ENCODE measurements at places on chromosomes 6 and 20.

GRCh38 chr20:36144336-36144735, 10.2 kb upstream of the EPB41L1 start:
- no peak for DNase-seq

DNA sequence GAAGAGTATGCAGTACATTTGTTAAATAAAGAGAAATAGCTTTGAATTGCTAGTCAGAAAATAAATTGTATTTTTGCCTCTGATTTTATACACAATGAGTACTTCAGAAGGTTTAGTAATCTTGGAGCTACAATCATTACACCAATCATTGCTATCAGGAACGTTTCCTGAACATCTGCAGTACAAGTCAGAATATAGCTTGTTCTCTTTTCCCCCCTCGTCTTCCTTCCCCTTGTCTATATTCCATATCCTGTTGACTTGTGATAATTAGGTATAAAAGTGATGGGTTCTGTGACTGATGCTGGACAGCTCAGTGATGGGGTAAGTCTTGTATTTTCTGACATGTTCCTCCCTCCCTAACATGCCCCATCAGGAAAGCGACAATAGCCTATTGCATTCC, 94.0 kb downstream of the AHI1 start:
- DNase-seq, result no peak

DNA sequence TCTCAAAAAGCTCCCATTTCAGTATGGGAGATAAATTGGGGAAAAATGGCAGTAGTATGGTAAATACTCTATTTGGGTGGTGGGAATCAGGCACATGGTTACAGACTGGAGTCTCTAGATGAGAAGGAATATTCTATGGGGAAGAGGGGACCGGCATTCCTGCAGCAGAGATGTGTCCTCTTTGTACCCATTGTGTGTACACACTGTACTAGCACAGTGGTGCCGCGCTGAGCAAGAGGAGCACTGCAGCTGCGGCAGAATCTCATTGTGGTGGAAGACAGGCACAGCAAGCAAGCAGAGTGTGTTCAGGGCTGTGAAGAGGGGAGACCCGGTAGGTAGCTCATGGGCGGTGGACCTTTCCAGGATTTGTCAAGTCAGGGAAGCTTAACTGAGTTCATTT, 13.0 kb downstream of the AFDN start:
- no peak for DNase-seq

DNA sequence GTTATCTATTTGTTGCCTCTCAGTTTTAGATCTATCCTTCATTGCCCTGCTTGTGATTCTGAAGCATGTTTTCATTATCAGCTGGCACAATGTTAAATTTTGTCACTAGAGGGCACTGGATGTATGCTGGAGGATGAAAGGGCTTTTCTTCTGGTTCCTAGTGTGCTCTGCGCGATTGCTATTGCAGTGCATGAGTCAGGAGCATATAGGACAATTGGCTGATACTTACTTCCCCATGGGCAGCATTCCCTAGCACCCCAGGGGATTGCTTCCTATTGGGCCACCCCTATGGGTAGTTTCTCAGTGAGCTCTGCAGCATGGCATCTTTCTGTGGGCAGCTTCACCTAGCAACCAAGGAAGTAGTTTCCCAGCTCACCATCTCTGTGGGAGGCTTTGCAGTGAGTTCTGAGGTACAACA, 280.3 kb upstream of the SYNCRIP start:
- peak; percentile 7 for DNase-seq

- no peak for DNase-seq
Observed at GRCh38 chr6:37435373-37435772, 2.4 kb downstream of the CMTR1 start.

DNA sequence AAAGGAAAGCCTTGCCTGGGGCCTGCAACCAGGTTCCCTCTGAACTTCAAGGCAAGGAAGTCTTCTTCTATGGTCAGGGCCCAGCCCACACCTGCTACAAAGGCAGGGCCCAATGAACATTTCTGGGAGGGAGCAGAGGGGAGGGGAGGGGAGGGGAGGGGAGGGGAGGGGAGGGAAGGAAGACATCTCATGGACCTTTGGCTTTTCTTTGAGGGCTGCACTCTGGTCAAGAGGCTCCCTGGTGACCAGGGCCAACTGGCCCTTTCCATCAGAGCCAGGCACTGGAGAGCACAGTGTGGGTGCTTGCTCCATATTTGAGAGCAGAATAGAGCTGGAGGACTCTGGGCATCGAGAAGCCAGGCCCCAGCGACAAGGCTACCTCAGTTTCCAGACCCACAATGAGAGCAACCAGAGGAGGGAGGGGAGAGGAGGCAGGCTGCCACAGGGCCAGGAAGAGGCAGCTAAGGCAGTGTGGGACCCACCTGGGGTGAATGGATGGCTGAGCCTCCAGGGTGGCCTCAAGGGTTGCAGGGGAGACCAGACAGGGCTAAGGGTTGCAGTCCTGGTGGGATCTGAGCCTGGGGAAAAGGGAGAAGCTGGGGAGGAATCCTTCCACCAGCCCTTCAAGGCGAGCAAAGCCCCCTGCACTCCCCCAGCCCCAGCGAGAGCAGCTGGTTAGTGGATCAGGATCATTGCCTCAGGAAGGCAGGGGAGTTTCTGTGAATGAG, 84.8 kb downstream of the MRPL14 start:
- no peak for DNase-seq

- DNase-seq, result no peak
Observed at GRCh38 chr20:991850-992249, 10.3 kb downstream of the RSPO4 start.

DNA sequence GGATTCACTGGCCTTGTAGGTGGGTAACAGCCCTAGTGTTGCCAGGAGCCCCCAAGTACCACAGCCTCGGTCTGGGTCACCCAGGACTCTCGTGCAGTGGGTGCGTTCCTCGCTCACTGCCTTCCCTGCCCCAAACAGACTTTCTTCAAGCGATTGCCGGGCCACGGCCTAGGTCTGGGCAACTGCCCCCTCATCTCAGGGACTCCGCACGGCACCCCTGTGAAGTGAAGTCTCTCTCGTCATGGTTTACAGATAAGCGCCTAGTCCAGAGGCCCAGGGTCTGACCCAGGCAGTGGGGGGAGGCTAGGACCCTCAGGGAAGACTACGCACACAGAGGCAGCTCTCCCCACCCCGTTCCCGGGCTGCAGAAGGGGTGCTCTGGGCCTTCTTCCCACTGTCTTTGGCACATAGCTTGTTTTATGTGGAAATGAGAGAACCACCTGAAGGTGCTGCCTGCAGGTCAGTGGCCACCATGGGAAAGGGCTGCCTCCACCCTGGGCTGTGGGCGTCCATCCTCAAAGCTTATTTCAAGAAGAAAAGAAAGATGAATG, 220.8 kb downstream of the ERMARD start:
- no peak for DNase-seq

DNA sequence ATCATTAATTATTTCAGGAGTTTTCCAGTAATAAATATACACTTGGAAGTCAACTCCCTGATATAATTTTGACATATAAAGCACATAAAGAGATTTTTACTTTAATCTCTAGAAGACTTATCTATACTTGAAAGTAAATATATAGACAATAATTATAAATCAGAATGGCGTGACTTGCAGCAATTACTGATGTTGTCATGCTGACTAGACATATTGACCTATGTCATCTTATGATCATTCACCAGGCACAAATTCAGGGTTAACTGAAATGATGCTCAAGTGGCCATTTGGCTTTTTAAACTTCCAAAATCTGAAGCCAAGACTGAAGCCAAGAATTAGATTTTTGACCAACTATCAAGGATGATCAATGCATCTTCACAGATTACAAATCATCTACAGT, 192.2 kb downstream of the MCHR2 start:
- DNase-seq, result no peak

- DNase-seq, result no peak
Observed at GRCh38 chr6:14275493-14275851, 157.9 kb downstream of the CD83 start.

GRCh38 chr20:24786646-24787045, 162.4 kb upstream of the CST7 start:
- DNase-seq, result no peak

GRCh38 chr6:46023216-46023915, 7.7 kb upstream of the CLIC5 start:
- no peak for DNase-seq

- DNase-seq, result no peak
Observed at GRCh38 chr6:134035823-134036296, 16.6 kb downstream of the SLC2A12 start.

DNA sequence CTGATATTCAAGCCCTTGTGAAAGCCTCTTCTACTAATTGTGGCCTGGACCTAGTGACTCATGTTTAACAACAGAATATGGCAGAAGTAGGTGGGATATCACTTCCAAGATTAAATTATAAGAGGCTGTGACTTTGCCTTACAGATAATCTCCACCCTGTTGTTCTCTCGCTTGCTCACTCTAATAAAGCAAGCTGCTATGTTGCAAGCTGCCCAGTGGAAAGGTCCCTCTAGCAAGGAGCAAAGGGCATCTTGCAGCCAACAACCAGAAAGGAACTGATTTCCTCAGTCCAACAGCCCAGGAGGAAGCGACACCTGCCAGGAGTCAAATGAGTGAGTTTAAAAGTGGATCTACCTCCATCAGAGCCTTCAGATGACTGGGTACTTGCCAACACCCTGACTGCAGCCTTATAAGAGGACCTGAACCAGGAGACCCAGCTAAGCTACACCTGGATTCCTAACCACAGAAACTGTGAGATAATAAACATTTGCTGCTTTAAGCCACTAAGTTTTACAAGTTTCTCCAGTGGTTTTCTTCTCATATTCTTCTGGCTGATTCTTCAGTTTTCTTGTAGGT, 112.6 kb downstream of the FRK start:
- no peak for DNase-seq

DNA sequence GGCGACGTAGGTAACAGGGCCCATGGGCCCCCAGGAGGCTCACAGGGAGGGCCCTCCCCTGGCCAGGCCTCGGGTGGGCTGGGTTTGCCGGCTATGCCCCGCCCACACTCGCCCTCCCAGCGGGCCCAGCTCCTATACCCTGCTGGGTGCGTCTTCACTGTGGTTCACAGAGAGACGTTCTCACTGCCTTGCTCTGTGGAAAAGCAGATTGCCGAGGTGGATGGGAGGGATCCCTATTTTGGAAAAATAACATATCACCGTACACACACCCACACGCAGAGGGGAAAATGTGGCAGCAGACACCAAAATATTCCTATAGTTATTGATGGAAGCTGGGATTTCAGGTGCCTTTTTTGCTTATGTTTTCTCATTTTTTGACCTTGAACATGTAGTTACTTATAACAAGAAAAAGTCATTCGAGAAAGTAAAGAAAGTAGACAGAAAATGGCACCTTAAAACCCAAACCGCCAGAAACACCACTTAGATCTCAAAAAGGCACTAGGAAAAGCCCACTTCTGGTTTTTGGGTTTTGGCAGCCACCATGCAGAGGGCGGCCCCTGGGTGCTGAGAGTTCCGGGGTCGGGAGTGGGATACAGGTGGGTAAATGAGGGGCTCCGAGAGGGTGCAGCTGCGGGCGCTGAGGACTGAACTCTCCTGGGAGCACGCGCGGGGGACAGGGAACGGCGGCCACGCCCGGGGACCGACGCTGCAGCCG, 49.4 kb downstream of the TMEM242 start:
- peak; percentile 72 for DNase-seq

DNA sequence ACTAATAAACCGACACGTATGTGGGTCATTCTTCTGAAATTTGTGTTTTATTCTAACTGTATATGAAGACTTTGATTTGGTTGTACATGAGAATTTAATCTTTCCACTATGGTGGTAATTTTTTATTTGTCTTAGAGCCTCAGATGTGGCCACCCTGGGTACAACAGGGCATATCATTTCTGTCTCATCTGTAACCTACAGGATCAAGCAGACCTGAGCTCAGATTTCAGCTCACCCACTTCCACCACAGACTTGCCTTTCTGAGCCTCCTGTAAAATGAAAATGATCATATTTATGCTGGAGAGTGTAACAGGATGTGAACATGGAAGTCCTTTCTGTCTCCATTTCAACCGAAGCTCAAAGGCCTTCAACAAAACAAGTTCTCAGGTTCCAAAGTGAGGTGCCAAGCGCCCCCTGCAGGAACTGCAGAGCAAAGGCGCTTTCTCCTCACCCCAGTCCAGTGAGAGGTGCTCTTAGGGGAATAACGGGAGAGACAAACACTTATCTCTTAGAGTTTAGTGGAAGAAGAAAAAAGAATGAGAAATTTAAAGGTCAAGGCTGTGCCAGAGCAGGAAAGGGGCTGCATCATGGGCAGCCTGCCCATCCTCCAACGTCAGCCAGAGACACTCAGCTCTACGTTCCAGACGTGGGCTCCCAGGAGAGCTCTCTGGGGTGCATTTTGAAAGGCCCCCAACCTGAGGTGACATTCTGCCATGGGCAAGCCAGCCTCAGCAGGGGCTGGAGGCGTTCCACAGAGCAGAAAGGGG, 23.0 kb upstream of the CD24 start:
- peak; percentile 35 for DNase-seq

- no peak for DNase-seq
Observed at GRCh38 chr6:122472022-122472340, 374 bp upstream of the SERINC1 start.

DNA sequence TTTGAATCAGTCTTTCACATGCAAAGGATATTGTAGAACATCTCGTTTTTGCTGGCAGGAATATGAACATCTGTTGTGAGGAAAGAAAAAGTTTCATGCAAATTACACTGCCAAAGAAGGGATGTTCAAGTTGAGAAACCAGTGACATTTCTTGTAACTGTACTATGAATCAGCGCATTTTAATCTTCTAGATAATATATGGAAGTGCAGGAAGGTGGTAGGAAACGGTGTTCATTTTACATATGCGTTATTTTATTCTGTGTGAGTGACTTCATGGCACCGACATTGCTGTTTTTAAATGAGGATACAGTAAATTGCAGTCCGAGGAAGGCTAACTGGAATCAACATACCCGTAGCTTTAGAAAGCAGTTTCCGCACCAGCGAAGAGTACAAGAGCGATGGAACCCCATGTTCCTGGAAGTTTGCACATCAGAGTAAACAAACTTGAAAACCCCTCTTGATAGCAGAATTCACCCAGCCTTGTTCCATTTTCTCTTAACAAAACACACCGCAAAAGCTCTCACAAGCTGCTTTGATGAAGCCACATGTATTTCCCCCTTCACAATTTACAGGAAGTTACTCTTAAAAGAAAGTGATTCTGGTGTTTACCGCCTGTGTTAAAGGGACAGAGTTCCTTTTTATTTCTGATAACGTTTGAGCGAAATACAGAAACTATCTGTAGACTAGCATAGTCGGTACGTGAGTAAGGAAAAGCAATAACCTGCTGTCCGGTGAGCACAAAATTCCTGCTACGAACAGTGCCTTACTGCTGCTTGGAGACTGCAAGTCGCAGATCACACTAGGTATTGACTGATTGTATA, 11.5 kb downstream of the PRDM1 start:
- peak; percentile 86 for DNase-seq

DNA sequence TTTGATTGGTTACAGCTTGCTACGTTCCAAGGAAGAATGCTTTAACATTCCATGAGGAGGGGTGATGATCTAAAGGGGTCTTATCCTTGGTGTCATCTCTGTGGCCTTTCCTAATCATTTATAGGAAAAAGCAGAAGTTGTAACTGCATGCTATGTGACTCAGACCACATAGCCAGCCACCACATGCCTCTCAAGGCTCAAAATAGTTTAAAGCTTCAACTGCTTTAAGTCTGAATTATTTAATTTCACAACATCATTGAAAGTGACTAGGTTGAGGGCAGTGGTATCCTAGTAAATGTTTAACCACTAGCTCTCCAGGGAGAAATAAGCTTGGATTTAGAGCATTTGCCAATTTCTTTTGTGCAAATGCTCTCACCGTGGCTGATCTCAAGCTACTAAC, 29.7 kb downstream of the MC3R start:
- DNase-seq, result no peak

Data from CD4-positive, alpha-beta T cell treated with Interleukin-15 for 4 hours (primary cell).